ENCODE measurements at places on chromosomes 6 and 20.

DNA sequence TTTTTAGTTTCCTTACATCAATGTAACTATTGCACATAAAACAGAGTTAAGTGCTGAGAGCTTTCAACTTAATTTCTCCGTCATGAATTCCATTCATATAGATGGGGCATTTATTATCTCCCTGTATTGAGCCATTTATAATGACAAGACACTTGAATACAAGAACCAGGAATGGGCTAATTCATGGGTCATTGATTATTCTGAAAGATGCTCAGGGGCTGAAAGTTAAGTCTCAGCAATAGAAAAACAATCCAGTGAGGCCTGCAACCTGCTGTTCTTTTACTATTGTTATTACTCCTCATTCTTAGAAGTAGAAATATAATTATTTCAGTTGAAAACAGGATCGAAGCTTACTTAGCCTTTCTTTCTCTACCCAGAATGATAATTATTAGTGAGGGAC, 307.7 kb downstream of the MMUT start:
- DNase-seq = no peak

DNA sequence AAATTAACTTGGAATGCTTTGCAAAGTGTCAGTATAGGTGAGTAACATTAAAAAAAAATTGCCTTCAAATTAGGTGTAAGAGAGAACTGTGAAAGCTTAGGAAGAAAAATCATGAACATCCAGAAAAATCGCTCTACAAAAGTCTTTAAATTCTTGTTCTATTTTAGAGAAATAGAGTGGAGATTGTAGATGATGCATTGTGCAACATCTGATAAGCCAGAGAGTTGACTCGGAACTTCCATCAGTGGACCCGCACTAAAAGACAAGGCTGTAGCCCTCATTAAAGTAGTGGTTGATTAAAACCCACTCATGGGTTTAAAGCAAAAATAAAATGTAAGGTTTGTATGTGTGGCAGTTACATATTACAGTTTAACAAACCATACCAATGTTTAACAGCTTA, 35.8 kb downstream of the MAP3K4 start:
- DNase-seq = no peak

DNA sequence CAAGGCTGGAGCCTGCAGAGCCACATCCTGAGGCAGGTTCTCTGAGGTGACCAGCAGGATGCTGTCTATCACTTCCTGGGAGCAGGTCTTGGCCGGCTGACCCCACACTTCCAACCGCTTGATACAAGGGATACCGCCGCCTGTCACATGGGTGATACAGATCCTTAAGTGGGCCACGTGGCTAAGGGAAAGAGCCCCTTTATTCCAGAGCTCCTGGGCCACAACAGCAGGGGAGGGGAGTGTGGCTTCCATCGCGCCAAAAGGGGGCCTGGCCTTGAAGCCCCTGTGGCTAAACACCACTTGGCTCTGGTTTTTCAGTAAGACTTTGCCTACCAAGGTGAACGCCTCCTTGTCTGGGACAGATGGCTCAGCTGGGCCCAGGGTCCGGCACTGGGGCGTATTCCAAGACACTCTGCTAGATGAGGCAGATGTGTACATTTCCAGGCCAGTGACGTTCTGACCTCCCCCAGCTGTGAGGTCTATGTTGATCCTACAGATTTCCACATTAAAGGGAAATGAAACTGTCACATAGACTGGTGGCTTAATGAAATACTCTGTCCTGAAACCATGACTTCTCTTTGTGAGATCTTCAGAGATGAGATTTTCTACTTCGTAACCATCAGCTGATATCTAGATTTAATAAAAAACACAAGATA, 37.6 kb upstream of the AVP start:
- no peak for DNase-seq

DNA sequence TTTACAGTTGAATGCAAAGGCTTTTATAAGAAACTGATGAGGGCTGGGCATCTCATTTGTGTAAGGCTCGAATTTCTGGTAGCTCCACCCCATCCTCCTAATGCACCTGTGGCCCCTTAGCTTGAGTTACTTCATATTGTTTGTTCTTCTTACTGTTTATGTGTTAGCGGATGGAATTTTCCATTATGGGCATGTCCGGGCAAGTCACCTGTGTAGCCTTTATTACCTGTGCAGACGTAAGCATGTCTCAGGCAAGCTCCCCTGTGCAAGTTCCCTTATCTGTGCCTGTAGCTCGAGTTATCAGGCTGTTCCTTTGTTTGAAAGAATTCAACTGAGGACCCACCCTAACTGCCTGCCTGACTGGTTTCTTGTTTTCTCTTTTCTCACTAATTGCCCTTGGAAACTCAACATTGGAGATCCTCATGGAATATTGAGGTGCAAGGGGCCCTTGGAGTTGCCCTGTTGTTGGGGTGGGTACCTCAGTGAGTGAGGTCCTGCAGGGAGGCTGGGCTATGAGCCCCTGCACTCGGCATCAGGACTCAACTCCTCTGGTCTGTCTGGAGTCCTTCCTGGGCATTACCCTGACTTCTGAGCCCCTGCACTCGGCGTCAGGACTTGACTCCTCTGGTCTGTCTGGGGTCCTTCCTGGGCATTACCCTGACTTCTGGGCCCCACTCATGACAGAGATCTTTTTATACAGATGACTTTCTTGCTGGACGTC, 207.9 kb upstream of the SULF2 start:
- no peak for DNase-seq

- no peak for DNase-seq
Measured at GRCh38 chr6:109720311-109720710, 29.2 kb downstream of the FIG4 start.

GRCh38 chr20:57713505-57713903, 3.7 kb upstream of the PMEPA1 start:
- no peak for DNase-seq

- no peak for DNase-seq
Measured at GRCh38 chr6:147226163-147226724, 22.0 kb downstream of the STXBP5 start.

DNA sequence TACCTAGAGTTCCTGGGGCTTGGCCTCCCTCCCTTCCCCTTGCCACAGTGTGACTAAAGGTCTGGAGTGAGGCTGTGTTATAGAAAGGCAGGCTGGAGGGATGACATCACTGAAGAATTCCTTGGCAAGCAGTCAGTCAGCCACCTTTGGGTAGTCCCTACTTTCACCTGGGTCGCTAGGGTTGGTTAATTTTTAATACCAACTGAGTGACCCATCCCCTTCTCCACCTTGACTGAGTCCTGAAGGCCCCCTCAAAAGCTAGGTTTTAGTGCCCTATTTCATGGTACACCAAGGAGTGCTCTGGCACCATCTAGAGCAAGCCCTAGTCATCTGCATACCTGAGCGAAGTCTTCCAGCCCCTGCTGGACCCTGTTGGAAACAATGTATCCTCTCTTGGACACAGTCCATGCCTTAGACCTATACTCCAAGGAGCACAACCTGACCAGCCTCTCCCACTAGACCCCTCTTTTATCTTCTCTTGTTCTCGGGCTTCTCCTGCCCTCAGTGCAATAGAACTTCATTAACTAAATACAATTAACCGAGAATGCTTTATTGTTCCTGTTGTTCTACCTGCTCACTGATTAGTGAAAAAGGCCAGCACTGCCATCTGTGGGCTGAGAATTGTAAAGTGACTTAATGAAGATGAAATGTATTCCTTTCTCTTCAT, 44.6 kb downstream of the RIN2 start:
- DNase-seq = no peak
